ENCODE measurements at places on chromosomes 7 and 10.

GRCh38 chr7:35012160-35012559 is 25.1 kb downstream of the DPY19L1 start:
- no peak for DNase-seq

- DNase-seq = no peak
Measured at GRCh38 chr7:93327006-93327633, 95.0 kb downstream of the VPS50 start.

GRCh38 chr10:106076496-106076895 is 1088.0 kb downstream of the SORCS1 start:
- DNase-seq = no peak

GRCh38 chr7:13050703-13051102 is 363.3 kb downstream of the ARL4A start:
- no peak for DNase-seq

GRCh38 chr7:26307226-26307625 is 15.6 kb downstream of the SNX10 start:
- DNase-seq = no peak

- no peak for DNase-seq
Measured at GRCh38 chr7:41156268-41156667, 546.6 kb downstream of the INHBA start.

GRCh38 chr7:45328403-45328981 is 170.9 kb downstream of the RAMP3 start:
- no peak for DNase-seq

DNA sequence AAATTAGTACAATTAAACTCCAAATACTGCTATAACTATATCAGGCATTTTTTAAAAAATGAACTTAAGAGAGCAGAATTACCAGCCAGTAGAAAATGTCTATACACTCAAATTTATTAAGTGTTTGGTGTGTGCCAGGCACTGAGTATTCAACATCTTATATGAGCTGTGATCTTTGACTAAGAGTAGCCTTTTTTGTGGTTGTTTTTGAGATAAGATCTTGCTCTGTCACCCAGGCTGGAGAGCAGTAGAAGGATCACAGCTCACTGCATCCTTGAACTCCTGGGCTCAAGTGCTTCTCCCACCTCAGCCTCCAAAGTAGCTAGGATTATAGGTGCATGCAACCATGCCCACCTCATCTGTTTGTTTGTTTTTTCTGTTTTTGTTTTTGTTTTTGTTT is 102.5 kb upstream of the CELF2 start:
- DNase-seq = no peak

- DNase-seq = no peak
Measured at GRCh38 chr10:7610026-7610425, 56.7 kb downstream of the ITIH5 start.

- no peak for DNase-seq
Measured at GRCh38 chr10:91566115-91566514, 66.8 kb downstream of the PPP1R3C start.

DNA sequence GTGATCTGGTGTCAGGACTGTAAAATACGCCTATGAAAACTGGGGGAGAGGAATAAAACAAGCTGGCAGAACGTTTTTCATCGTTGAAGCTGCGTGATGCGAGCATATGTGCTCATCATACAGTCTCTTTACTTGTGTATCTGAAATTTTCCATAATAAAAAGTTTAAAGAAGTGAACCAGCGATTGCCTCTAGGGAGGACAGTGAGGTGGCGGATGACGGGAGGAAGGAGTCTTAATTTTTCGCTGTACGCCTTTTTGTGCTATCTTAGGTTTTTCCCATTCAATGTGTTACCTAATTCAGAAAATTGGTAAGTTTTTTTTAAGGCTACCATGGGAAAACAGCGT is 891 bp upstream of the WAPL start:
- no peak for DNase-seq

- DNase-seq = no peak
Measured at GRCh38 chr10:33412241-33412640, 77.8 kb upstream of the NRP1 start.

DNA sequence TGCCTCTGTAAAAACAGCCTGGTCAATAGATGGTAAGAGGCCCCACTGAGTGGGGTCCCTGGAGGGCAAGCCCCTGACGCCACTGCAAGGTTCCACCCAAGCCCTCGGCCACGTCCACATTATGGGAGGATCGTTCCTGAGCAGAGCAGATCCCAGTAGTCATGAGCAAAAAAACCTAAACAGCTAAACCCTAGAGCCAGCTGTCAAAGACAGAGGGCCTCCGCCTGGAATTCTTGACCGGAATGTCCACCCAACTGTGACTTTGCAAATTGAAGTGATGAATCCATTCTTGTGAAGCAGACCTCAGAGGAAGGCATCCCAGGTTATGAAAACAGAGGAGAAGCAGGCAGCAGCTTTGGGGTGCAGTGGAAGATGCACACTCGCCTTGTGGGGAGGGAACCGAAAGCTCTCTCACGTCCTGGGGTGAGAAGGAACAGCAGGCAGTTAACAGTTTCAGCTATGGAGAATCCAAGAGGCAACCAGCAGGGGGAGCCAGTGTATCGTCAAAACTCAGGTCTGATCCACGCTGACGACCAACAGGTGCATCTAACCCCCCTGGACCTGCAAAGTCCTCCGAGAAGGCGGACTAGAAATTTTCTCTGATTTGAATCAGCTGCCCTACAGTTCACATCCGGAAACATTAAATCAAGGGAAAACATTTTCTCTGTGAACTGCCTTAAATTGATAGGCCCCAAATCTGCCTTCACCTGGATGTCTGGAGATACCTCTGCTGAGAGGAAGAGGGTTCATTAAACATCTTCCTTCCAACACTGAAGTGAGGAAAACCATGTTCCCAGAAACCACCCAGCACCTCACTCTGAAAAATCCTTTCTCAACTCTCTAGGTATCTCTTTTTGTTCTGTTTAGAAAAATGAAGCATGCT is 139.1 kb upstream of the PFKP start:
- DNase-seq = peak; percentile 9

GRCh38 chr10:28219251-28219650 is 83.6 kb downstream of the MPP7 start:
- DNase-seq = no peak

GRCh38 chr10:100877461-100877850 is 35.3 kb upstream of the SLF2 start:
- no peak for DNase-seq

DNA sequence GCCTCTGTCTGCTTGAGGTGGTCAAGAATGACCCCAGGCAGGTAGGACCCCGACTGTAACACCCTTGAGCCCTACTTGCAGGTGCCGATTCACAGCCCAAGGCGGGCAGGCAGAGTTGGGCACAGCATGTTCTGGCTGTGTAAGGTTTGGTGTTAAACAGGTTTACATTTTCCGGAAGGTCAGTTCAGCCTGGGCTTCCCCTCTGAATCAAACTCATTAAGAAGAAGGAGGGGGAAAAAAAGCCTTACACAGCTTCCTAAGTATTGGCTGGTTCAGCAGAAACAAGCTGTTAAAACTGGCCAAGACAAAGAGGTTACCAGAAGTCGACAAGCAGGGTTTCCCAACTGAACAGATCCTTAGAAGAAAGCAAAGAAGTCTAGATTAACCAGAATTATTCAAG is 132.7 kb downstream of the PRPF18 start:
- DNase-seq = no peak

DNA sequence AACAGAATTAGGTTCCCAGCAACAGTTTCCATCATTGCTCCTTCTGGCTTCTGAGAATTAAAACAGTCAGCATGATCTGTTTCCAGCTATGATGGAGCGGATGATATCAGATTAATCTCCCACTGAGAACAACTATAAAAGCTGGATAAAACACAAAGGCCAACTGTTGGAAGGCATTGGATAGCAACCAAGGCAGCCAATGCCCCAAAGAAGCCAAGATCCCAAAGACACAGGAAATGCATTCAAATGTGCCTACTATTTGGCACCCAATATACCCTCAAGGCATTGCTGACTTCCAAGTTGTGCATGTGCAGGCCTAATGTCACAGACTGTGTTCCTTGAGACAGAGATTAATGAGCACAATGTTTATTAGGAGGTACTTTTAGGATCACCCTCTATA is 259.3 kb downstream of the ARHGAP12 start:
- DNase-seq = no peak

GRCh38 chr7:129607471-129608120 is 3.9 kb upstream of the NRF1 start:
- DNase-seq = peak; percentile 27

- no peak for DNase-seq
Measured at GRCh38 chr10:32950591-32951108, 7.4 kb downstream of the ITGB1 start.

GRCh38 chr10:17232276-17232960 is 4.4 kb downstream of the VIM start:
- no peak for DNase-seq

GRCh38 chr7:145692237-145692950 is 424.2 kb upstream of the CNTNAP2 start:
- no peak for DNase-seq

DNA sequence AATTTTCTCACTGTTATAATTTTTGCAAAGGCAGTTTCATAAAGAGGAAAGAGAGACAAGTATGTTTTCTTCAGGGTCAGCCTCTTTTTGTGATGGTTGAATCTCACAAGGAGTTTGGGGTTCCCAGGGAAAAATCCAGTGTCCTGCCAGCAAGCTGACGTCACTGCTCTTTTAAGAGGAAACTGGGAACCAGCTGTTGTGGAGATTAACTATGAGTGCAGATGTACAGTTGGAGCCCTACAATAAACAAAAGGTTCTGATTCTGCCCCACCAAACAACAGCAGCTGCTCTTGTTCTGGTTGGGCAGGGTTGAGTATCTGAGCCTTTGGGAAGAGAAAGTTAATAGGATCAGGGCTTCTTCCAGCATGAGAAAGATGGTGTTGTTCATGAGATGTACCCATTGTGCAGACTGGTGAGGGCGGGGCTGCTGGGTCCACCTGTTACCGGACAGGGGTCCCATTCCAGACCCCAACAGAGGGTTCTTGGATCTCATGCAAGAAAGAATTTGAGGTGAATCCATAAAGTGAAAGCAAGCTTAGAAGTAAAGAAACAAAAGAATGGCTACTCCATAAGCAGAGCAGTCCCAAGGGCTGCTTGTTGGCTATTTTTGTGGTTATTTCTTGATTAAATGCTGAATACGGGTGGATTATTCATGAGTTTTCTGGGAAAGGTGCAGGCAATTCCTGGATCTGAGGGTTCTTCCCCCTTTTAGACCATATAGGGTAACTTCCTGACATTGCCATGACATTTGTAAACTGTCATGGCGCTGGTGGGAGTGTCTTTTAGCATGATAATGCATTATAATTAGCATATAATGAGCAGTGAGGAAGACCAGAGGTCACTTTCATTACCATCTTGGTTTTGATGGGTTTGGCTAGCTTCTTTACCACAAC is 12.5 kb downstream of the PRF1 start:
- no peak for DNase-seq

DNA sequence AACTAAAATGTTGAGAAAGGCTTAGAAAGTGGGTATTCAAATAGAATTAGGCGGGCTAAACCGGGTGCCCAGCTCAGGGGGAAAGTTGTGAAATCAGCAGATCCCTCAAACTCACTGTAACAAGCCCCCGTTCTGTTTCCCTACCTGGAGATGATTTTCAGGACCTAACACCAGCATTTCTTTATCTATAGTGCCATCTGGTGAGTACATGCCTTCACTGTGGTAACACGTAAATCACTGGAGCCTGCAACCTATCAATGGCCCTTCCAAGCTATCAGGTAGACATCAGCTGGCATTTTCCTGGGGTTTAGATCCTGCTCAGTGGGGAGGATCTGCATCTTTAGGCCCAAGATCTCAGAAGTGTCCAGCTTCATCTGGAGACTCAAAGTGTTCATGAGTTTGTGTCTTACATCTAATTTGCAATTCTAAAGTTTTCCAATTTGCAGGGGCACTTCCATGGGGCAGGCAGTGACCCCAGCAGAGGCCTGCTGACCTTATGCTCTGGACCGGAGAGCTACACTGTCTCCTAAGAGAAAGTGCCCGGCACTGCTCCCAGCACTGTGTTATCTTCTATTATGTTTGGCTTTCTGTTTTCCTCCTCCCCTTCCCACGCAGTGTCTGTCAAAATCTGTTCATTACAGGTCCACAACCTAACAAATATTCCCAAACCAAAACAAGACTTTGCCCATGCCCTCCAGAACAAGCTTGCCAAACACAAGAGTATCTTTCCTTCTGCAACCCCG is 132.5 kb downstream of the LSM5 start:
- DNase-seq = no peak

DNA sequence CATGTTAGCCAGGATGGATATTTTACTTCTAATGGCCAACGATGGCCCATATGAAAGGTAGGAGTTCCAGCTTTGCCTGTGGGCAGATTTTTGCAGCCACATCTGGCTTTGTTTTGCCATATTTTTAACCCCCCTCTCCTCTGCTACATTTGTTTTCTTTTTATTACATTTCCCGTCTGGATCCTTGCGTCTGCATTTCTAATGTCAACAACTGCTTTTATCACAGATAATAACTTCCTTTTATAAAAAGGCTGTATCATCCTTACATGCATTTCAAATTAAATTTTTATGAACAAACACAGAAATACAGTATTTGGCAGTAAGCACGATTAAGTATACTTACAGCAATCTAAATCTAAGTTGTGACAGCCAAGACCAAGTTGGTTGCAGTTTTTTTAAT is 156.0 kb downstream of the BAMBI start:
- no peak for DNase-seq

- no peak for DNase-seq
Measured at GRCh38 chr10:47262606-47263533, 37.1 kb upstream of the GDF10 start.

DNA sequence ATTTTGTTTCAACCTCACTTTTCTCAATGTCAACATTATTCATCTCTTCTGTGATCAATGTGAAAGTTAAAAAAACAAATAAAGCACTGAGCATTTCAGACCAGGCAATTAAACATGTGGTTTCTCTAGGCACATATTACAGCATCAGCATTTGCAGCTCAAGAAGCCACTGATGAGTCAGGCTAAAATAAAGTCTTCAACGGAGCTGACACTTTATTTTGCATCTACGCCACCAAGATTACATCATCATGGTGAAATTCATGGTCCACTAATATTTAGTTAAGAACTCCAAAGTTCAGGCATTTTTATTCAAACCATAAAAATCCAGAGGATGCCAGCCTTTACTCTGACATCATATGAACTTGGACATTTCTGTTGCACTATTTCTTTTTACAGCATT is 33.0 kb downstream of the MAGI2 start:
- no peak for DNase-seq

All from CD8-positive, alpha-beta memory T cell (primary cell).